ENCODE measurements at places on chromosomes 7 and 10.

GRCh38 chr7:43791665-43792064, 33.2 kb downstream of the BLVRA start:
- no peak for DNase-seq

- no peak for DNase-seq
These were observed 133.2 kb downstream of the GRM8 start for GRCh38 chr7:127119517-127119916.

DNA sequence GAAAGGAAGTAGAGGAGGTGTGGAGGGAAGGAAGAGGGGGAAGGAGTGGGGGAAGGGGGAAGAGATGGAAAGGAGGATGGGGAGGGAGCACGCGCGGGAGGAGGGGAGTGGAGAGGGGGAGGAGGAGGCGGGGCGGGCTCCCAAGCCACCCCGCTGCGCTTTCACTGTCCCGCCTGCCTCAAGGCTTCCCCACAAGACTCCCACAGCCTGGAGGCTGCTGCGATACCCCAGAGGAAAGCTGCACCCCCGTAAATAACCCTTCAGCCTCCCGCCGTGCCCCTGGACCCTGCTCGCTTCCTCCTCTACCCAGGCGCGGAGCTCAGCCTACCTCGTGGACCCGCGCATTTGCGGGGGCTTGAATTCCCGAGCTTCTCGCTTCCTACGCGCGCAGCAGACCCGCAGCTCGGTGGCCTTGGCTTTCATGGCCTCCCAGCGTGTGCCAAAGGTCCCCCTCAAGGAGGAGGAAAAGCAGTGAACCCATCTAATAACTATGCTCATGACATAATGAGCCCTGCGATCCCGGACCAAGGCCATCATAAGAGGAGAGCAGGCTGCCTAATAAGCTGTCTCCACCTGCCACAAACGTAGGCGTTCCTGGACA, at the start of gene C10orf67:
Gene C10orf67, minus strand, starts transcription at position 557 of the 601 bp plus-strand sequence. Its CDS starts 23 bp downstream, at position 534.
- DNase-seq: peak; percentile 18

DNA sequence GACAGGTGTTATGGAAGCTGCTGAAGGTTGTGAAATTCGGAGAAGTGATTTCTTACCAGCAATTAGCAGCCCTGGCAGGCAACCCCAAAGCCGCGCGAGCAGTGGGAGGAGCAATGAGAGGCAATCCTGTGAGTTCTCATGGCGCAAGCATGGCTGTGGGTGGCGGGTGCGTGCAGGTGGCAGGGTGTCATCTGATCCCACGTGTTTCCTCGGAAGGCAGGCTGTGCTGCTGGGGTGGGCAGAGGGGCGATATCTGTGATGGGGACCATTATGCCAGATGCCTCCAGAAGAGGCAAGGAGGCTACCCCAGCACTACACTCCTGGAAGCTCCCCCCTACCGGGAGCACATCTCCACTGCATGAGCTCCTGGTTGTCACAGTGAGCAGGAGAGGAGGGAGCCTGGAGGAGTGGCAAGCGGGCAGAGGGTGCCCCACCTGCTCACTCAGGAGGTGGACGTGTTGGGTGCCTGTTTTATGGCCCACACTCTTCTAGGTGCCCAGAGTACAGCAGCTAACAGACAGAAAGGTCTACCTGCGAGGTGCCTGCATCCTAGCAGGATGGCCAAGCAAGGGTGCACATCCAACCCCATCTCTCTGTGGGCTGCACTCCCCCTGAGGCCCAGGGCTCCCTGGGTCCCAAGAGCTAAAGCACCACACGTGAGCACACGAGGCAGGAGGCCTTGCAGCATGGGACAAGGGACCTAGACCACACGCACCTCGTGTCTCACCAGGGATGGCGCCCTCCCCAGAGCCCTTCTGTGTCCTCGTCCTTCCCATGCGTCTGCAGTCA, 204.7 kb downstream of the EBF3 start:
- no peak for DNase-seq

GRCh38 chr7:100044718-100045117, 4.9 kb upstream of the ZSCAN21 start:
- DNase-seq: no peak

- DNase-seq: no peak
These were observed 305.7 kb downstream of the ELMO1 start for GRCh38 chr7:37142958-37143357.

GRCh38 chr7:107538001-107538400, 25.7 kb downstream of the COG5 start:
- DNase-seq: no peak

- DNase-seq: no peak
These were observed 356.2 kb downstream of the SDK1 start for GRCh38 chr7:3657206-3657605.

DNA sequence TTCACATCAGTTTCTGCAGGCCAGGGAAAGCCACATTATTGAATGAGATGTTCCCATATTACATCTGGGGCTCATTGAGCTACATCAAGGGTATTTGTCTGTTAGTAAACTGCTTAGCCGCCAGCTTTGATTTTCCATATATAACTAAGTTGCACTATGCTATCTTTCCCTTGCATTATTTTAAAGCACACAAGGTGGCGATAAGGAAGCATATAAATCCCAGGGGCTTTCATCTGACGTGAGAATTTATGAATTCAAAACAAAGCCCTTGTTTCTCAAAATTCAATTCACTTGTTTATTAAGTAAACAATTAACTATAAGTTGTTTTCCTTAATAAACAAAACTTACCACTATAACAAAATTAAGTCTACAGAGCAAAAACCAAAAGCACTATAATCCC, 334.1 kb upstream of the TPK1 start:
- DNase-seq: no peak

DNA sequence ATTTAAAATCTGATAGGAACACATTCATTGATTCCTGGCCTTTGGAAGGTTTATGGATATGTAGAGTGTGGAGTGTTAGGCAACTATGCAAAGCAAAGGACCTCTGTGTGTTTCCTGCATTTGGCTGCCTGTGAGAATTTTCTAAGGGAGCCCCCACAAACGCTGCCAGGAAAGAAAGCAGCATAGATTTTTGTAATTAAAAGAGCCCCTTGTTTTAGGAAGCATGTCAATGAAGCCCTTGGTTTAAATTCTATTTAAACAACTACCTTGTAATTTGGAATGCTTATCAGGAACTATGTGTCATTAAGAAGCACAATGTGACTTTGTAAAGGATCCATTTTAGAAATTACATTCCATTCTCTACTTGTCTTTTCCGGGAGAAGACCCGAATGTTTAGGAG, 742.5 kb downstream of the NXPH1 start:
- DNase-seq: no peak

DNA sequence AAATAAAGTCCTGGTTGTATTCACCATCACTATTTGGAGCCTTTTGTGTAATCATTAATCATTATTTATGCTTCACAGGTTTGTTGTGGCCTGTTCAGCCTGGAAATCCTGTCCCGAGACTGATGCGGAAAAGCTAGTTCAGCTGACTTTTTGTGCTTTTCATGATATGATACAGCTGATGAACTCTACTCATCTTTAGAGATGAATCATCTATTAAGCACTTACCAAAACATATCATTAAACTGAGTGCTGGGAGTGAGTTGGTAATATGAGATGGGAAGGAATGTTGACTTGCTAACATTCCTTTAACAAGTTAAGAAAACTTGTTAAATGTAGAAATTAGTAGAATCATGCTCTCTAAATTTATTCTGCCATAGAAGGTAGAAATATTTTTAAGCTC, 53.0 kb downstream of the CROT start:
- no peak for DNase-seq

DNA sequence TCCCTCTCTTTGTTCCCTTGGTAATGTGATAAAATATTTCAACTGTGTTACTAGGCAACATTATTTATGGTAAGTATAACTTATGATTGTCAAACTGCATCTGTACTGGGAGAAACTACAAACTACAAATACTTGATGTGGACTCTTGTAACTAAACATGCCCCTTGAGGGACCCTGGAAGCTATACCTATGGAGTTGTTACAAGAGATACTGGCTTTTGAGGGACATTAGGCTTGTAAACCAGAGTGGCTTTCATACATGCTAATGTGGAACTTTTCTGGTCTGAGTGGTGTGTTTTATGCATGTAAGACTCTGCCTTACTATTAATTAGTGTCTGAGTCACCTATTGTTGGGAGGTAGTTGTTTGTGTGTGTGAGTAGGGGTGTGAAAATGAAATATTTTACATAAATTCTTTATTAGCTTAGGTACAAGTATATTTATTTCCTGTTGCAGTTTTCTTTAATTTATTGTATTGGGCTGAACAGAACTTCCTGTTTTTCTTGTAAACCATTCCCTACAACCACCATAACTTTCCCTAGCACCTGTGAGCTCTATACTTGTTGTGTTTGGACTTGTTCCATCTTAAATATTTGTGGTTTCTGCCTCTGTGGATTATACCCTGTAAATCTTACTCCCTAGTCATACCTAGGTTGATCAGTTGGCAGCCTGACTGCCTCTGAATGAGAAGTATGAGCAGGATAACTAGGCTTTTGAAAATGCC, 49.8 kb downstream of the STK31 start:
- DNase-seq: no peak

- peak; percentile 47 for DNase-seq
These were observed 195.0 kb upstream of the PLXNA4 start for GRCh38 chr7:132771301-132771730.

DNA sequence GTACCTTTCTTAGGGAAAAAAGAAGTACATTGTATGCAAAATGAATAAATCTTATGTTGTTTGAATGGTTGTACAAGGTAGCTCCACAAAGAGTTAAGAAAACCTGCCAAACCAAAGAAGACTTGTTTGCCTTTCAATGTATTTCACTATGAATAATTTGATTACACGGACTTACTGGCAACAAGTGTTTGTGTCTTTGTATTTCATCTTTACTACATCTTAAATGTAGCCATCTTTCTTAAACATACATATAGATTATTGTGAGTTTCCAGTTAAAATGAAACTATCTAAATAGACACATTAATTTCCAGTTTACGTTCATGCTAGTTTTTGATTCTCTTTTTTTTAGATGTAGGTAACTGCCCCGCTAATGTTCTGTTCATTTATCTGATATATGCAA, 2.8 kb downstream of the PRKG1 start:
- no peak for DNase-seq

DNA sequence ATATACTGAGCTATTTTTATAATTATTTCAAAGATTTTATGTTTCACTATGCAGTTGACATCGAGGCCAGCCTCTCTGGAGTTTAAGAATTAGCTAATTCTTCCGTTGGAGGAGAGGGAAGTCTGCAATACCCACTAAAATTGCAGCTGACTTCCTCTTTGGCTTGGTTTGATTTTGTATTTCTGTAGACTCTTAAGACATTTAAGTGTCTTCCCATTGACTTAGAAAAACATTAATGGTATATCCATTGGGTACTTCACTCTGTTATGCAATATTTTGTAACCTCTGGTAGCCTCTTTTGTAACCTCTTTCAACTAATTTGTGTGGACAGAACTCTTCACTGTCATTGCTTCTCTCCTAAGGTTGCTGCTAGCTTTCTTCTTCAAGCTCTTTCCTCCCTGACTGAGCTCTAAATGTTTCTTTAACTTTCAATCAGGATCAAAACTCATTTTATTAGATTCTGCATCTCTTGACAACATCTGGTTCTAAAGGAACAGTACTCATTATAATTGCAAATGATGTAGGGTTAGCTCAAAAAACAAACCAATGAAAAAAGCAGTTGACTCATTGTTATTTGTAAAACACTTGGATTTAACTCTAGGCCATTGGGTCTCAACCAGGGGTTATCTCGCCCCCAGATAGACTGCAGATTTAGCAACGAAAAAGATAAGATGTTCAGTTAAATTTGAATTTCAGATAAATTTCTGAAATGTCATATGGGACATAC, 1.7 kb upstream of the ANKRD22 start:
- no peak for DNase-seq

GRCh38 chr7:120370954-120371353, 98.0 kb downstream of the KCND2 start:
- DNase-seq: no peak

GRCh38 chr7:17556247-17556956, 257.9 kb downstream of the AHR start:
- DNase-seq: no peak

DNA sequence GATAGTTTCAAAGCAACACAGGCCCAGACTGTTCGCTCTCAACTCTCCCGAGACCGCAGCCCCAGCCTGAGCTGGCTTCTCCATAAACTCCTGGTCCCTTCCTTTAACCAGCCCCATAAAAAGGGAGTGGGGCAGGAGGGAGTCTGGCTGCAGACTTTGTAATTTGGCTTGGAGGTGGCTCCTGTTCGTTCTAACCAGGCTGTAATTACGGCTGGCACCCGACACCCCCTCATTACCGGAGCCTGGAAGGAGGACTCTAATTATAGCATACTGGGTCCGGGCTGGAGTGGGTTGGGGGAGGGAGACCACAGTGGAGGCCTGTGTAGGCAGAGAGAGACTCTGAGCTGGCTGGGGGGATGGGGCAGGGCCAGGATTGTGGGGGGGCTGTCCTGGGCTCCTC, 49.7 kb downstream of the UNC5B start:
- no peak for DNase-seq

- DNase-seq: no peak
These were observed 16.1 kb downstream of the CCDC186 start for GRCh38 chr10:114157912-114158311.

GRCh38 chr10:75773231-75773780, 341.9 kb downstream of the LRMDA start:
- no peak for DNase-seq

DNA sequence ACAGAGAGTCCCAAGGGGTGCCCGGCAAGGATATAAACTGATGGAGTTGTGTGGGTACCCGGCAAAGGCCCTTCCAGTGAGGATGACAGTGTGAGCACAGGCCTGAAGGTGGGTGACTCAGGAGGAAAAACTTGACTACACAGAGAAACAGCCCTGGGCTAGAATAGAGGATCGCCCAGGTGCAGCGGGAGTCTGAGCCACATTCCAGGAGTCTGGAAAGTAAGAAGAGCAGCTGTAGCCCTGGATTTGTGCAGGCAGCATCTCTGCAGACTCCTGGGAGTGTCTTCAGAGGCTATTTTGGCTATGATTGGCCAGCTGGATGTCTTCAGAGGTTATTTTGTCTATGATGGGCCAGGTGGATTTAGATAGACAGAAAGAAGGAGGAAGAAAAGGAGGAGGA, 367.6 kb upstream of the MKI67 start:
- DNase-seq: no peak

DNA sequence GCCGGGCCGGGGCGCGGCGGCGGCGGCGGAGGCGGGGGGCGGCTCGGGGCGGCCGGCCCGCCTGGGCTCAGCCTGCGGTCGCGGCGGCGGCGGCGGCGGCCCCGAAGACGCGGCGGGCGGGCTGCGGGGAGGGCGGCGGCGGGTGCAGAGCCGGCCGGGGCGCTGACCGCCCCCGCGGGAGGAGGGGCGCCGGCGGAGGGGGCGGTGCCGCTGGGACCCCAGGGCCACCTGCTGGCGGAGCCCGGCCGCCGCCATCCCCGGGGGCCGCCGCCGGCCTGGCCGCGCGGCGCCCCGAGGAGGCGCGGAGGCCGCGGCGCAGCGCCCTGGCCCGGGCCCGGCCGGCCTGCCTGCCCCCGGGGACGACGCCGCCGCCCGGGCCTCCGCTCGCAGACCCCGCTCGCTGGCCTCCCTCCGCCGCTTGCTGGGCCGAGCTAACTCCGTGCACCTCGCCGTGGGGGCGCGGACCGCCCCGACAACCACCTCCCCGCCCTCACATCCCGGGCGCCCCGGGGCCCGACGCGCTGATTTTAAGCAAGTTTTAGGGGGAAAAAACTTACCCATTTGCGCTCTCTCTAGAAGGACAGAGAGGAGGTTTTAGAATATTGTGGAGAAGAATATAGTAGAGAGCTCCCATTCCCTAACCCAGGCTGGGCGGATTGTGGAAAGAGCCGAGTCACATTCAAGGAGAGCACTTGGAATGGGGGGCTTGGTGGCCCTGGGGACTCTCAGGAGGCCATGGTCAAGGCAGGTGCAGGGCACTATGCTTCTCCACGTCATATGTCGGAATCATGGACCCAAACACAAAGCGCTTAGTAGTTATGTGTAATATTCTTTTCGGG, at the start of gene BEND7:
Gene BEND7, minus strand, starts transcription at position 140 of the 839 bp plus-strand sequence. CDS start 481 bp downstream, outside the sequence.
- no peak for DNase-seq
